RWPE2 (cell line): ENCODE measurements at places on chromosomes 1 and 21.

DNA sequence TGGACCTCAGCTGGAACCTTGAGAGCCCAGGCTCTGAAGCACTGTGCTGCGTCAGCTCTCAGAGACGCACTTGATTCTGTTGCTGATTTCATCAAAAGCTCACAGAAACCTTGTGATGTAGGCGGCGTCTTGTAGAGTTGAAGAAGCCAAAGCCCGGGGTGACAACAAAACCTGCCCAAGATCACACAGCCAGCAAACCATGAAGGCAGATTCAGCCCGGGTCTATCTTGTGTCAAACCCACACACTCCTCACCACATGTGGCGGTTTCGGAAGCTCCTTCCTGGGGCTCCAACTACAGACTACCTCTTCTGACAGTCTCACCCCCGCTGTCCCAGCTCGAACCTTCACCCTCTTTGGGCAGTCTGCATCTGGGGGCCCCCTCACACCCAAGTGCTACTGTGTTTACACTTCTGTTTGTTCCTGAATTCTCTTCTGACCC lies 50.4 kb downstream of the TENT5C start:
- no peak for DNase-seq

DNA sequence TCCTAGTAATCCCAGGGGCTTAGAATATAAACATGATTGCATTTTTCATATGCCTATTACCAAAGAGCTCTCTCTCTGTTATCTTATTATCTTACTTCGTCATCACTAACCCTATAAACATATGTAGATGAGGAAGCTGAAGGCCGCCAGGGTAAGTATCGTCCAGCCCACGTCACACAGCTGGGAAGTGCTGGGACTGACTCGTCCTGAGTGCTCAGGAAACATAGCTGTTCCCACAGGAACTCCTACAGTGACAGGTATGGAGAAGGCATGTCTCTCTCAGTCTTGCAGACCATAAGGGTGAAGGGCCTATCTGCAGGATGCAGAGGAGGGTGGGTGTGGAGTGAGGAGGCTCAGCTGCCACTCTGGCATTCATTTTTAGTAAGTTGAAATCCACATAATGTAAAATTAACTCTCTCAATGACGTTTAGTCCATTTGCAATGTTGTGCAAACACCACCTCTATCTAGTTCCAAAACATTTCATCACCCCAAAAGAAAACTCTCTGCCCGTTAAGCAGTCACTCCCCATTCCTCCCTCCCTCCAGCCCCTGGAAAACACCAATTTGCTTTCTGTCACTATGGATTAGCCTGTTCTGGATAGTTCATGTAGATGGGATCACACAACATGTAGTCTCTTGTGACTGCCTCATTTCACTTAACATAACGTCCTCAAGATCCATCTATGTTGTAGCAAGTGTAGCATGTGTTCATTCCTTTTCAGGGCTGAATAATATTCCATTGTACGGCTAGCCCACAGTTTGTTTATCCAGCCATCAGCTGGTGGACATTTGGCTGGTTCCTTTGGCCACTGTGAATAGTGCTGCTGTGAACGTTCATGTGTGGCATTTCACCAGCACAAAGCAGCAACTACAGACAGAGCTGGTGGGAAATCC lies 68.3 kb downstream of the TCP10L start:
- no peak for DNase-seq

- no peak for DNase-seq
Measured at GRCh38 chr1:112358061-112358770, 37.8 kb upstream of the CTTNBP2NL start.

DNA sequence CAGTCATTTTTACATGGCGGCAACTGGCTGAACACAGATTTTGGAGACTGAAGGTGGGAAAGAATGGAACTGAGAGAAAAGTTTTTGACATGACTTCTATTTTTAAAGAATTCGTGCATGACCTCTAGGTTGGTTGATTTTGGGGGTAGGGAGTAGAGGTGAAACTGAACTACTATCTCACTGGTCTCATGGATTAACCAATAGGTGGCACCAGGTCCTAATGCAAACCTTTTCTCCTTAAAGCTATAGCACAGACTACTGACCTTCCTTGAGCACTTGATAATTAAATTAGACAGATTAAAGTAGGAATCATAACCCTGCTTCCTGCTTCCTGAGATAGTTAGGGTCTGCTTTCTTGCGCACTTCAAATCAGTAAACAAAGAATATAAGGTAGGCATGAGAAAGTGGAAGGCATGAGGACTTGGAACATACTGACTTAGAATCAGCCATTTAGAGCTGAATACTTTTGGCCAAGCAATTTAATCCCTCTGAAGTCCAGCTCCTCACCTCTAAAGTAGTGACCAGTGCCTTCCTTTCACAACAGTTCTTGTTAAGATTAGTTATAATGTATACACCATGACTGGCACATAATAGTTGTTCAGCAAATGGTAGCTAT lies 206.0 kb downstream of the CENPF start:
- no peak for DNase-seq

DNA sequence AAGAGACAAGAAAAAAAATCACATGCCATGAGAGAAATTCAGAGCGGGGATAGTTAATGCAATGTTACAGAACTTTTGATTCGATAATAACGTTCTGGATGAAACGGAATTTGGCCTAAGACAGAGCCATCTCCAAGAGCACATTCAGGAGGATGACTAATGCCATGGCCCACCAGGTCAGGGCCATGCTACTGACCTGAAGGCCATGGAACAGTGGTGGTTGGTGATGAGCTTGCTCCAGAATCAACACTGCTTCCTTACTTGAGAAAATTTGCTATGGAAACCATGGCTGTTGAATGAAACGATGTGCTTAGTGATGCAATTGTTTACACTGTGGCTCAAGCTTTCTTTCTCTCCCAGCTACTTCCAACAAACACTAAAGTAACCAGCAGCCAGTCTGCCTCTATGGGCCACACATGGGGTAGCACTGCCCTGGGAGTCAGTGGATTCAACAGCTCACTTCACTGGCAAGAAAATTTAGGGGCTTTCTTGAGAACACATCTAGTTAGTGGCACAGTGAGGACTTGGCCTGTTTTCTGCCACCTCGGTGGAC lies 299.1 kb downstream of the PCP4 start:
- no peak for DNase-seq

DNA sequence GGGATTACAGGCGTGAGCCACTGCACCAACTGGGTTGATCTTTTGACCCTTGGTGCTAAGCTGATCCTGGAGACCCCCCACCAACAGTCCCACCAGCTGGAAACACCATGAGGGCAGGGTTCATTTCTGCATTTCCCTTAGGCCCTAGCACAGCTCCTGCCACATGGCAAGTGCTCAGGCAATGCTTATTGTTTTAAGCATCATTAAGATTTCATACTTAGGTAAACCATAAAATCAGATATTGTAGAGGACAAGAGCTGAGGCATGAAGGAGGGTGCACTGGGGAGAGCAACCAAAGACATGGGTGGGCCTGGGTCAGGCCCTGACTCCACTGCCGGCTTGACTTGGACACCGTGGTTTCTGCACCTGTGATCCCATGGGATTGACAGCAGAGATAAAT lies 17.7 kb downstream of the CHIT1 start:
- no peak for DNase-seq

DNA sequence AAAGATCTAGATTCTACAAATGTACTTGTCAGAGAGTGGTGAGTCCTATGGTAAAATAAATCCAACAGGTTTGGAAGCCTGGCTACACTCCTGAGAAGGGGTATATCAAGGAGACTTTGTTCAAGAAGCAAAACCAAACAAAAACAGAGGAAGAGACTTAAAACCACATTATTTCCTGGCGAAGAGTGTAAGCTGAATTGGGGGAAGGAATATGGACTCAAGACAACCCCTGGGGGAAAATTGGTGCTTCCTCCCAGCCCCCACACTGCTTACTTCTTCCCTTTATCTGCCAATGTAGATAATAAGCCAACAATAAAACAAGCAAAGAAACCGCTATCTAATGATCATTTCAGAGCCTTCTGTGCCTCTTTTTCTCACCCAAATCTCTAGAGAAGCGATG lies 48.4 kb upstream of the ZBTB18 start:
- no peak for DNase-seq

DNA sequence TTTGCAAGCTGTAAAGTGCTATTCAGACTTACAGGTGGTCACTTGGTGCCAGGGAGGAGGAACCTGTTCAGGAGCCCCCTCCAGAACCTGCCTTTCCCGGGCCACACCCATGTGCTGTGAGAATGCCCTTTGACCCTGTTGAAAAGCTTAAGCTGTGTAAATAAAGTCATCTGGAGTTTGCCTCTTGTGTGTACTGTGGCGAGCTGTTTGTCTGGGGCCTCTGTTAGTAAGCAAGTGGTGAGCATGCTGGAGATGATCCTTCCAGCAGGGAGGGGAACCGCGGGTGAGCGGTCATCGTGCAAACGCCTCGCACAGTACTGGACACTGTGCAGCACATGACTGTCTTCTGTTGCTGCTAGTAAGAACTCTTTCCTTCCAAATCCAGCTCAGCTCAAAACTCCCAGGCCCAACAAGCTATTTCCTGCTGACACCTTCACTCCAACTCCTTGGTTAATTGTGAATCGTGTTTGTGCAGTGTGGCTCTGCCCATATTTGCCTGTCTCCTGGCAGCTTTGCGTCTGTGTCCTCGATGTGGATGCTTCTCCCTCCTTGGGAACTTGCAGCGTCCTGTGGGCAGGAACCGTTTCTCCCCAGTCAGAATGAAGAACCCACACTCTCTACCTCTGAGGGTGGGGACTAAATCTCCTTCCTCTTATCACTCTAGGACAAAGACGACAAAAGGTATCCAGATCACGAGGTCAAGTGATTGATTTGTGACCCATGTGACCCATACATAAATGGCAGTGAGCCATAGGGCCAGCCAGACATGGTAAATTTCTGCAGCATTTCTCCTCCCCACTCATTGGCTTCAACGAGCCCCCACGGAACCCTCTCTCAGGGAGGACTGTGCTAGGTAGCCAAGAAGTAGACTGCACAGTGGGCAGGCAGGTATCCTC lies 13.9 kb upstream of the BTG2 start:
- DNase-seq, result no peak

GRCh38 chr1:48530727-48531351 lies 58.8 kb upstream of the SPATA6 start:
- no peak for DNase-seq

GRCh38 chr1:25890239-25891034 lies 14.9 kb upstream of the PAQR7 start:
- DNase-seq, result peak; percentile 96

GRCh38 chr1:59266927-59267293 lies 30.0 kb upstream of the FGGY start:
- no peak for DNase-seq

GRCh38 chr1:173113015-173113741 lies 62.4 kb upstream of the TNFSF18 start:
- peak; percentile 77 for DNase-seq

- no peak for DNase-seq
Measured at GRCh38 chr1:109929588-109930251, 19.1 kb downstream of the CSF1 start.

DNA sequence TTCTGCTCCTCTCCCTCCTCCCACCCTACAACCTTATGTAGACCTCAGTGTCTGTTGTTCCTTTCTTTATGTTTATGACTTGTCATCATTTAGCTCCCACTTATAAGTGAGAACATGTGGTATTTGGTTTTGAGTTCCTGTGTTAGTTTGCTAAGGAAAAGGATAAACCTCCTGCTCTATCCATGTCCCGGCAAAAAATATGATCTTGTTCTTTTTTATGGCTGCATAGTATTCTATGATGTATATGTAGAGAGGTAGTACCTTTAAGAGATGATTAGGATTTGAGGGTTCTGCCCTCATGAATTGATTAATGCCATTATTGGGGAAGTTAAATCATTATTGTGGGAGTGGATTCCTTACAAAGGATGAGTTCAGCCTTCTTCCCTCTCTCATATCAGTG lies 41.8 kb downstream of the LRIF1 start:
- no peak for DNase-seq

DNA sequence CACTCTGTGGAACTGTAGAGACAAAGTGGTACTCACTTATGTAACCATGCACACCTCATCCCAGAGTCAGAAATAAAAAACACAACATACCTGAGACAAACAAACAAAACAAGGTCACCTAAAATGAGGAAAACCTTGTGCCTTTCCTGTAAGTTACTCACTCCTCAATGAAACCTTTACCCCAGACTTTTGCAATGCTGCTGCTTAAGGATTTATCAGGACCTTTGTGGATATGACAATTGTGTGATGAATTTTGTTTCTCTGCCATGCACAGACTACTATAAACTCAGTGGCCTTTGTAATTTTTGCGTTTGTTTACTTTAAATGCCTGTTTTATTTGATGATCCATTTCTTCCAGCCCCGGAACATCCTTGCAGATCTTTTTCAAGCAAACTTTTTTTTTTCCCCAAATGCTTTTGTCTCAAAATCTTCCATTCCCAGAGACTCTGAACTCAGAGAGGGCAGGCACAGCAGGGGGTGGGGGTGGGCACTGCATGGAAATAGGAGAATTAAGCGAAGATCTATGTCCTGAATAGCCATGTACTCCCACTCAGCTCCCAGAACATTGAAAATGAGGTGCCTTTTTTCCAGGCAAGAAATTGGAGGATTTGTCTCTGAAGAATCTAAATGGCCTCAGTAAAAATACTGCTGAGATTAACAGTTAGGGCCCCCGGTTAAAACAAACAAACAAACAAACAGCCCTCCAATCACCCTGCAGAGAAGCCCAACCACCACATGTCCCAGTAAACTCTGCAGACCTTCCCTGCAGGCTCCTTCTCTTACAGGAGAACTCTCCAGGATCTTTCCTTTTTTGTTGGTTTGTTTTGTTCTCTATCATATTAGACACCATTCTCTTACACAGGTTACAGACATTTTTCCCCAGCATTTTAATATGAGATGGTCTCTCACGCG lies 22.6 kb upstream of the SIM2 start:
- no peak for DNase-seq

DNA sequence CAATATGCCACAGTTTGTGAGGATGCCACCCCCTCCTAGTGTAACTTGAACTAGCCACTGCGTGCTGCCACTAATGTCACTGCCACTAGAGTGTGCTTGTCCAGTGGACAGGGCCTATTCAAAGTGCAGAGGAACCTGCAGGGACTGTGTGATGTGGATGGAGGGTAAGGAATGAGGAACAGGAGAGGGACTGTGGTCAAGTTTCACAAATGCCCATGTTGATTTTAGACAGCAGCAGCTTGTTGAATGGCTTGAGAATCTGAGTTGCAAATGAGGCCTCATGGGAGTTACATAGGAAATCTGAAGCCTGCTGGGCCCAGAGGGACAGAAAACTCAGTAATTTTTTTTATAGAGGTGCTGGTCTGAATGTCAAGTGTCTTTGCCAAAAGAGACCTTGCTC lies 112.3 kb downstream of the HHAT start:
- DNase-seq, result no peak

GRCh38 chr1:109592916-109593315 lies 26.5 kb downstream of the GNAT2 start:
- DNase-seq, result no peak
